Effector memory CD4-positive, alpha-beta T cell (primary cell): ENCODE measurements at places on chromosomes 16 and 17.

- no peaks in the 10 kb centered on the region for H3K4me1 ChIP-seq
- H3K27ac ChIP-seq, result no peak overlapping the region
- no peak for DNase-seq
- H3K36me3 ChIP-seq, result no peaks in the 10 kb centered on the region
Measured at GRCh38 chr16:64989050-64989449, 132.8 kb downstream of the CDH11 start.

- H3K4me3 ChIP-seq, result peak overlapping the region; percentile 53
- H3K27me3 ChIP-seq, result peaks cover 12% of the 10 kb centered on the region
- no peak for DNase-seq
- no peaks in the 10 kb centered on the region for H3K4me1 ChIP-seq
Measured at GRCh38 chr16:73058616-73059409, 10.9 kb upstream of the ZFHX3 start.

DNA sequence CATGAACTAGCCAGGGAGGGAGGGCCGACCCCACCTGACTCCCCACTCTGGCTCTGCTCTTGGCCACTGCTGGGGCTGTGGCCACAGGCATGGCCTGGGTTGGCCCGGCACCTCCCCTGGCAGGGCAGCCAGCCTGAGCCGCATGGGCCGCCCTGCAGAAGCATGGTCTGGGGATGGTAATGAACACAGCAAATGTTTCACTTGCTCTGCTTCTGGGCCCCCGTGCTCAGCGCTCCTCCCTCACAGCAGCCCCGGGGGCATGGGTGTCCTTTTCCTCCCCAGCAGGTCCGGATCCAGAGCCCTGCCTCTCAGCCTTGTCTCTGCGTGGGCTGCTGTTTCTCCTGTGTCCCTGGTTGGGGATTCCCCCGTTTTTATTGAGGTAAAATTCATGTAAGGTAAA lies 30.9 kb upstream of the KCNJ12 start:
- no peaks in the 10 kb centered on the region for H3K4me1 ChIP-seq
- no peak for DNase-seq
- H3K27me3 ChIP-seq, result no peaks in the 10 kb centered on the region
- no peak overlapping the region for H3K4me3 ChIP-seq
- H3K36me3 ChIP-seq, result no peaks in the 10 kb centered on the region

- peaks cover 19% of the 10 kb centered on the region for H3K4me1 ChIP-seq
- peak overlapping the region; percentile 78 for H3K4me3 ChIP-seq
- peak overlapping the region; percentile 71 for H3K27ac ChIP-seq
- DNase-seq, result peak; percentile 75
- H3K36me3 ChIP-seq, result no peaks in the 10 kb centered on the region
Measured at GRCh38 chr16:25066747-25067631, 44.6 kb upstream of the LCMT1 start.

GRCh38 chr17:39143552-39144093 lies 7.8 kb downstream of the PLXDC1 start:
- H3K36me3 ChIP-seq, result no peaks in the 10 kb centered on the region
- no peak overlapping the region for H3K4me3 ChIP-seq
- no peaks in the 10 kb centered on the region for H3K27me3 ChIP-seq

DNA sequence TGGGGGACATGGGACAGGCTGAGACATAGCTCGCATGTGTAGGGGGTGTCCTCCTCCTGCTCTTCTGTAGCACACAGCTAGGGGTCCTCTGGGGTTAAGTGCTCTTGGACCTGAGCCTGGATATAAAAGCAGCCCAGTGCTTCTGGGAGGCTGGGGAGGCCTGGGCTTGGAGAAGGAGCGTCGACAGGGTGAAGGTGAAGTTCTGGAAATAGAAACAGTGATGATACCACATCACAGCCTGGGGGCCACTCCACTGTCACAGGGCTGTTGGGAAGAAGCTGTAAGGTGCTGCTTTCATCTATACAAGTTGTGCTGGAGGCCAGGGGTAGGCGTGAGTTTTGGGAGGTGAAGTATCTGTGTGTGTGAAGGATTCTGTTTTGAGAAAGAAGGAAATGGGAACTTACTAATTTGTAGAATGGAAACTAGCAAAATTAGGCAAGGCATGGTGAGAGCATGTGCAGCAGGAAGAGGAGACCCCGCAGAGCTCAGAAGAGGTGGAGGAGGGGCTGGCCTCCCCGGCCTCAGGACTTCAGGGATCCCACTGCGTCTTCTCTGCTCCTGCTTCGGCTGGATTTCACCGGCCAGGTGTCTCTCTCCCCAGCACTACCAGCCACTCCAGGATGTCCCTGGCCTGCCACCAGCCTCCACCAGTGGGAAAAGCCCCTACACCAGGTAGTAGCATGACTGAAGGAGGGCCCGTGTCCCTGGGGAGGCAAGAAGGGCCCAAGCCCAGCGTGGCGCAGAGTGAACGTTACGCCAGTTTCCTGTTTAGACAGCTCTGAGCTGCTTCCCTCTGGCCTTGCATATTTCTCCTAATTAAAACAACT lies 19.4 kb downstream of the PLCG2 start:
- no peaks in the 10 kb centered on the region for H3K27me3 ChIP-seq
- H3K36me3 ChIP-seq, result no peaks in the 10 kb centered on the region
- no peak for DNase-seq
- no peak overlapping the region for H3K27ac ChIP-seq

- H3K36me3 ChIP-seq, result no peaks in the 10 kb centered on the region
- no peak overlapping the region for H3K27ac ChIP-seq
- no peak for DNase-seq
- H3K4me1 ChIP-seq, result no peaks in the 10 kb centered on the region
- H3K27me3 ChIP-seq, result no peaks in the 10 kb centered on the region
- no peak overlapping the region for H3K4me3 ChIP-seq
Measured at GRCh38 chr17:72382971-72383722, 262.3 kb downstream of the SOX9 start.

DNA sequence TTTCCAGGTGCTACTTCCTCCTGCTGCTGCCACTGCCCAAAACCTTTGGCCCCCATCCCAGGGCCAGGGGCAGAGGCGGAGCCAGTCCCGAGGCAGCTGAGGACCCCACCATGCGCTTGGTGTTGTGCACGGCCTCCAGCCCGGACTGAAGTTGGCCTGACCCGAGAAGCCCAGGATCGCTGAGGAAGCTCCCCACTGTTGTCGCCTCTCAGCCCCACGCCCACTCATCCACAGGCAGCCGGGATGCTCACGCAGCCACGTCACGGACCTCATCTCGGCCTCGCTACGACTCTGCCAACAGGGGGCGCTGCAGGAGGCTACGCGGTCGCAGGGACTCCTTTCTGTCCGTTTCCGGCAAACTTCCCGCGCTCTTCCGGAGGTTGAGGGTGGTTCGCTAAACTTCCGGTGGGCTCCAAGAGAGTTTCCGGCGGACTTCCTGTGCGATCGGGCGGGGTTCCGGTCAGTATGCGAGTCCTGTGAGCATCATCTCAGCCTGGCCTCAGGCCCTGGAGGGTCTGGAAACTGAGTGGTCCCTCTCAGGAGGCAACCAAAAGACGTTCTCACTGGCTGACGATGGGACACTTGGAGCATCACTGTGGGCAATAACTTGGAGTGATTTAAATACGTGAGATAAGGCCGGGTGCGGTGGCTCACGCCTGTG lies 12.4 kb downstream of the ZG16B start:
- peaks cover 27% of the 10 kb centered on the region for H3K4me1 ChIP-seq
- H3K27me3 ChIP-seq, result no peaks in the 10 kb centered on the region
- no peaks in the 10 kb centered on the region for H3K36me3 ChIP-seq
- peak overlapping the region; percentile 28 for H3K27ac ChIP-seq
- peak; percentile 19 for DNase-seq

- no peaks in the 10 kb centered on the region for H3K36me3 ChIP-seq
- H3K27me3 ChIP-seq, result peaks cover 16% of the 10 kb centered on the region
- no peak overlapping the region for H3K4me3 ChIP-seq
- H3K27ac ChIP-seq, result no peak overlapping the region
- no peaks in the 10 kb centered on the region for H3K4me1 ChIP-seq
- DNase-seq, result no peak
Measured at GRCh38 chr17:8059131-8059530, 20.3 kb downstream of the ALOX15B start.

GRCh38 chr17:75219815-75220214 lies 14.3 kb downstream of the NUP85 start:
- DNase-seq, result no peak
- H3K27me3 ChIP-seq, result no peaks in the 10 kb centered on the region
- no peak overlapping the region for H3K4me3 ChIP-seq
- peaks cover 49% of the 10 kb centered on the region for H3K36me3 ChIP-seq

- peaks cover 12% of the 10 kb centered on the region for H3K4me1 ChIP-seq
- H3K4me3 ChIP-seq, result no peak overlapping the region
- no peaks in the 10 kb centered on the region for H3K36me3 ChIP-seq
- no peaks in the 10 kb centered on the region for H3K27me3 ChIP-seq
Measured at GRCh38 chr17:80855196-80855947, 136.3 kb upstream of the CHMP6 start.

- no peak overlapping the region for H3K4me3 ChIP-seq
- no peak for DNase-seq
- H3K27ac ChIP-seq, result no peak overlapping the region
- no peaks in the 10 kb centered on the region for H3K36me3 ChIP-seq
- H3K27me3 ChIP-seq, result no peaks in the 10 kb centered on the region
- no peaks in the 10 kb centered on the region for H3K4me1 ChIP-seq
Measured at GRCh38 chr17:80446645-80447405, 29.6 kb downstream of the NPTX1 start.

- DNase-seq, result no peak
- H3K27me3 ChIP-seq, result no peaks in the 10 kb centered on the region
- no peaks in the 10 kb centered on the region for H3K36me3 ChIP-seq
- no peak overlapping the region for H3K4me3 ChIP-seq
- H3K4me1 ChIP-seq, result no peaks in the 10 kb centered on the region
Measured at GRCh38 chr16:12341966-12342365, 365.4 kb downstream of the SNX29 start.

DNA sequence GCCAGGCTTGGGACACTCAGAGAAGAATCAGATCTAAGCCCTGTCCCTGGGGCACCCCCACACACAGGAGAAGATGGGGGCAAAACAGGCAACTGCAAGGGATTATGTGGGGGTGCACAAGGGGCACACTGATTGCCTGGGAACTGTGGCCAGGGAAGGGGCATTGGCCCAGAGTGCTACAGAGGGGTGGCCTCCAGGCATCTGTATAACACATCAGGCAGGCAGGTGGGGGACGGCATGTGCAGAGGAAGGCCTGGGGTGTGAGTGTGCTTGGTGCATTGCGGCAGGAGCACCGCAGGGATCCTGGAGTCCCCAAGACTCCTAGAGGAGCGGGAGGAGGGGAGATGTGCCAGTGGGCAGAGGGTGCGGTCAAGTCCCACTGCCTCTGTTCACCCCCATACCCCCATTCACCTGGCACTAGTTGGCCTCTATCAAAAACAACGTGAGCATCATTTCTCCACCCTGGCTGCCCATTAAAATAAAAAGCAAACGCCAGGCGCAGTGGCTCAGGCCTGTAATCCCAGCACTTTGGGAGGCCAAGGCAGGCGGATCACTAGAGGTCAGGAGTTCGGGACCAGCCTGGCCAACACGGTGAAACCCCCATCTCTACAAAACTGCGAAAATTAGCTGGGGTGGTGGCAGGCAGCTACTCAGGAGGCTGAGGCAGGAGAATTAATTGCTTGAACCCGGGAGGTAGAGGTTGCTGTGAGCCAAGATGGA lies 41.5 kb downstream of the C16orf82 start:
- no peaks in the 10 kb centered on the region for H3K36me3 ChIP-seq
- H3K4me3 ChIP-seq, result no peak overlapping the region
- H3K27ac ChIP-seq, result no peak overlapping the region
- no peaks in the 10 kb centered on the region for H3K27me3 ChIP-seq
- no peak for DNase-seq

DNA sequence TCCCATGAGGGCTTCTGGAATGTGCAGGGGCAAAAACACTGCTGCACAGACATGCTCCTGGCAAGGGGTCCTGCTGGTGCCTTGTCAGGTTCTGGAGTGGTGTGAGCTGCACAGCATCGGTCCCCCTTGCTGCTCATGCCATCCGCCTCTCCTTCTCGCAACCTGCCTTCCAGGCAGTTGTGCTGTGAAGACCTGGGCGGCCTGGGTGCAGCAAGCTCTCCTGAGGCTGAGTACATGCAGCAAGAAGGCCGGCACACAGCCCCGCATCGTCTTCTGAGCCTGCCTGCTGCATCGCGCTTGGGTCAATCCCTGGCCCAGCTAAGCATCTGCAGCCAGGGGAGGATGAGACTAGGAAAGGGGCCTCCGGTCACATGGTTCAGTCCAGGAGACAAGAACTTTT lies 478 bp upstream of the TRPV1 start:
- DNase-seq, result no peak
- no peaks in the 10 kb centered on the region for H3K4me1 ChIP-seq
- no peaks in the 10 kb centered on the region for H3K27me3 ChIP-seq
- H3K27ac ChIP-seq, result no peak overlapping the region
- peaks cover 26% of the 10 kb centered on the region for H3K36me3 ChIP-seq

DNA sequence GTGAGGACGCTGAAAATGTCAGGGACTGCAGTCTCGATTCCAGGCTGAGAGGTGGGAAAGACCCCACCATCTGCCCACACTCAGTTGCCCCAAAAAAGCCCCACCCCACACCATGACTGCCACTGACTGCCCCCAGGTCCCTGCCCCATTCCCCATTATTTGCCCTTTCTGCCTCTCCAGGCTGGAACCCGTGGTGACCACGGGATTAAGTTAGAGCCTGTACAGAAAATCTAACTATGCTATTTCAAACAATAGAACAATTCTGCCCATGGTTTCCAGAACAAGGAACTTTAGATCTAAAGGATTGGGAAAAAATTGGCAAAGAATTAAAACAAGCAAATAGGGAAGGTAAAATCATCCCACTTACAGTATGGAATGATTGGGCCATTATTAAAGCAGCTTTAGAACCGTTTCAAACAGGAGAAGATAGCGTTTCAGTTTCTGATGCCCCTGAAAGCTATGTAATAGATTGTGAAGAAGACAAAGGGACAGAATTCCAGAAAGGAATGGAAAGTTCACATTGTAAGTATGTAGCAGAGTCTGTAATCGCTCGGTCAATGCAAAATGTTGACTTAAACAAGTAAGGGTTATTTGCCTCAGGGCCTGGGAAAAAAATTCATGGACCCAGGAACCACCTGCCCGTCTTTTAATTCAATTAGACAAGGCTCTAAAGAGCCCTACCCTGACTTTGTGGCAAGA lies 14.4 kb downstream of the FLYWCH1 start:
- no peak for DNase-seq
- no peak overlapping the region for H3K4me3 ChIP-seq
- no peaks in the 10 kb centered on the region for H3K27me3 ChIP-seq
- no peak overlapping the region for H3K27ac ChIP-seq

DNA sequence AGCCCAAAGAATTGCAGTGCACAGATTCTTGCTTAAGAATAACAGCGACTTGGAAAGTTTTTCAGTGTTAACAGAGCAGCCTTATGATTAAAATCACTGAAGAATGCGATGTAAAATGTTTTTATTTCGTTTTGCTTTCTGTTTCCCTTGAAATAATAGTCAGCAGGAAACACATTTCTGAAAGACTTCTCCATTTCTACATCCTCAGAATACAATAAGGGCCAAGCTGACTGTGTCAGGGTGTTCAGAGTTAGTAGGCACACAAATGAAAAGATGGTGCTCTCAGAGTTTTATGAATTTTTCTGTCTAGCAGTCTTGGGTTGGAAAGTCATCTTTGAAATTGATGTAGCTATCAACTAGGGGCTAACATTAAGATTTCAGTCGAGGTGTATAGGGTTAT lies 582.9 kb upstream of the RBFOX1 start:
- no peak overlapping the region for H3K4me3 ChIP-seq
- no peaks in the 10 kb centered on the region for H3K4me1 ChIP-seq
- no peak overlapping the region for H3K27ac ChIP-seq
- no peaks in the 10 kb centered on the region for H3K27me3 ChIP-seq
- H3K36me3 ChIP-seq, result no peaks in the 10 kb centered on the region

- H3K4me3 ChIP-seq, result no peak overlapping the region
- H3K4me1 ChIP-seq, result no peaks in the 10 kb centered on the region
- H3K27ac ChIP-seq, result no peak overlapping the region
- peaks cover 3% of the 10 kb centered on the region for H3K27me3 ChIP-seq
Measured at GRCh38 chr16:9251026-9251425, 159.6 kb downstream of the HAPSTR1 start.

- H3K36me3 ChIP-seq, result no peaks in the 10 kb centered on the region
- H3K4me3 ChIP-seq, result no peak overlapping the region
- DNase-seq, result peak; percentile 5
- peaks cover 10% of the 10 kb centered on the region for H3K4me1 ChIP-seq
- H3K27me3 ChIP-seq, result no peaks in the 10 kb centered on the region
Measured at GRCh38 chr16:80806927-80807340, 2.5 kb upstream of the CDYL2 start.
